ENCODE measurements at places on chromosomes 7 and 10.

GRCh38 chr10:104316321-104317099 is 21.8 kb downstream of the ITPRIP start:
- DNase-seq: no peak

DNA sequence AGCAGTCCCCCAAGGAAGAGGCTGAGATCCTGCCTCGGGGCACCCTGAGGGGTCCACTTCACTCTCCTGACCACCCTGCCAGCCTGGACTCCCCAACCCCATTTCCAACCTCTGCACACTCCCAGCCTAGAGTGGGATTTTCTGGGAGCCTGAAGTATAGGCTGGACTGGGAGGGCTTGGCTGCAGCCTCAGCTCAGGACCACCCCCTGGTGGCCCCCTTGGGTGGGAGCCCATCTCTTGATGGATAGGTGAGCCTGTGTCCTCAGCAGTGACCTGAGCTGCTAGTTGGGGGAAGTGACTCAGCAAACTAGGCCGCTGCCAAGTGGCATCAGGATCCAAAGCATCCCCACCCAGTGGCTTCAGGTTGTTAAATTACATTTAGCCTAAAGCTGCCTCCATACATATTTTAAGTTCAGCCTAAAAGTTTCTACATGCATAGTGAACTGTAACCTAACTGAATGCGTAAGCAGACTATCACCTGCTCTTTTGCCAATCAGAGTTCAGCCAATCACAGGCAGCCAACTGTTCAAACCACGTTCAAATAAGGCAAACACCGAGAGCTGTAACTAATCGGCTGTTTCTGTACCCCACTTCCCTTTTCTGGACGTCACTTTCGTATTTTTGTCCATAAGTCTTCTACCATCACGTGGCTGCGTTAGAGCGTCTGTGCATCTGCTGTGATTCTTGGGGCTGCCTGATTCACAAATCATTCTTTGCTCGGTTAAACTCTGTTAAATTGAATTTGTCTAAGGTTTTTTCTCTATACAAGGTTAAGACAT is 144.0 kb downstream of the PLPP4 start:
- DNase-seq: no peak

GRCh38 chr7:149725426-149725821 is 48.0 kb downstream of the ZNF467 start:
- no peak for DNase-seq

GRCh38 chr7:83365746-83366145 is 203.1 kb upstream of the PCLO start:
- no peak for DNase-seq

DNA sequence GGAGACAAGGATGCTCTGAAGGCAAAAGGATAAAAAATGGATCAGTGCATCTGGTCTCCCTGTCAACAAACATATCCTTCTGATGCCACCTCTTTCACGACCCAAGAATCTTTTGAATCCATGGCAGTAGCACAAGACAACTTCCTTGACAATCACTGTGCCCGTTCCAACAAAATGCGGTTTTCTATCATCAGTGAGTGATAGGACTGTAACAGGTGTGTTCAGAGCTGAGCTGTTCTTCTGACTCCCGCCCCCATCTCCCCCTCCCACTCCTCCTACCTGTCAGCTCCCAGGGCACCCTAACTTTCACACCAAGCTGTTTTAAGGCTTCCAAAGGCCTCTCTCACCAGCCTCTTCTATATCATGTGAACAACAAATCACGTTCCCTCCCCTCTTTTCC is 74.8 kb downstream of the PARD3 start:
- no peak for DNase-seq

DNA sequence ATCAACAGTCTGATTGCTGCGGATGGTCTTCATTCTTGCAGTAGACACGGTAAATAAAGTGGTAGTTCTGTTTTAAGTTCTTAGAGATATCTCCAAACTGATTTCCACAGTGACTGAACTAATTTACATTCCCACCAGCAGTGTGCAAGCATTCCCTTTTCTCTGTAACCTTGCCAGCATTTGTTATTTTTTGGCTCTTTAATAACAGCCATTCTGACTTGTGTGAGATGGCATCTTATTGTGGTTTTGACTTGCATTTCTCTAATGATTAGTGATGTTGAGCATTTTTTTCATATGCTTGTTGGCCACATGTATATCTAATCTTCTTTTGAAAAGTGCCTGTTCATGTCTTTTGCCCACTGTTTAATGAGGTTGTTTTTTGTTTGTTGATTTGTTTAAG is 30.2 kb upstream of the CXCL12 start:
- no peak for DNase-seq

- DNase-seq: peak; percentile 53
Measured at GRCh38 chr7:150740053-150740452, 2.8 kb downstream of the GIMAP5 start.

GRCh38 chr7:21368317-21368716 is 59.6 kb upstream of the SP4 start:
- no peak for DNase-seq

DNA sequence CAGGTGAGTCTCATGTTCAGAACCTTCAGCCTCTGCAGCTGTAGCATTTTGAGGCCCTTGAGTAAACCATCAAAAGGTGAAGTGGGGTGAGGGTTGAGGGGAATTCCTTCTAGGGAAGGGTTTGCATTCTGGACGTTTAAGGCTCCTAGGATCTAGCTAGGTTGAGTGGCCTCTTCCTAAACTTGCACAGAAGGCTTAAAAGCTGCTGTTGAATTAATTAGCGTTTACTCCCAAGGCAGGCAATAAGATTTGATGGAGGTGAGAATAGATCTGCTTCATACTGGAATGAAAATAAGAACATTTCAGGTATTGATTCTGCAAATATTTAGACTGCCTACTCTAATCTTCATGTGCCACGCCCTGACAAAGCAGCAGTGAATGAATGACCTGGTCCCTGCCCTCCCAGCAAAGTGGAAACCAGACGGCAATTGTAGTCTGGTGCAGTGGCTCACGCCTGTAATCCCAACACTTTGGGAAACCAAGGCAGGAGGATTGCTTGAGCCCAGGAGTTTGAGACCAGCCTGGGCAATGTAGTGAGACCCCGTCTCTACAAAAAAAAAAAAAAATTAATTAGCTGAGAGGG is 11.4 kb upstream of the KPNA7 start:
- no peak for DNase-seq

- no peak for DNase-seq
Measured at GRCh38 chr7:73823257-73823656, 7.5 kb upstream of the CLDN4 start.

DNA sequence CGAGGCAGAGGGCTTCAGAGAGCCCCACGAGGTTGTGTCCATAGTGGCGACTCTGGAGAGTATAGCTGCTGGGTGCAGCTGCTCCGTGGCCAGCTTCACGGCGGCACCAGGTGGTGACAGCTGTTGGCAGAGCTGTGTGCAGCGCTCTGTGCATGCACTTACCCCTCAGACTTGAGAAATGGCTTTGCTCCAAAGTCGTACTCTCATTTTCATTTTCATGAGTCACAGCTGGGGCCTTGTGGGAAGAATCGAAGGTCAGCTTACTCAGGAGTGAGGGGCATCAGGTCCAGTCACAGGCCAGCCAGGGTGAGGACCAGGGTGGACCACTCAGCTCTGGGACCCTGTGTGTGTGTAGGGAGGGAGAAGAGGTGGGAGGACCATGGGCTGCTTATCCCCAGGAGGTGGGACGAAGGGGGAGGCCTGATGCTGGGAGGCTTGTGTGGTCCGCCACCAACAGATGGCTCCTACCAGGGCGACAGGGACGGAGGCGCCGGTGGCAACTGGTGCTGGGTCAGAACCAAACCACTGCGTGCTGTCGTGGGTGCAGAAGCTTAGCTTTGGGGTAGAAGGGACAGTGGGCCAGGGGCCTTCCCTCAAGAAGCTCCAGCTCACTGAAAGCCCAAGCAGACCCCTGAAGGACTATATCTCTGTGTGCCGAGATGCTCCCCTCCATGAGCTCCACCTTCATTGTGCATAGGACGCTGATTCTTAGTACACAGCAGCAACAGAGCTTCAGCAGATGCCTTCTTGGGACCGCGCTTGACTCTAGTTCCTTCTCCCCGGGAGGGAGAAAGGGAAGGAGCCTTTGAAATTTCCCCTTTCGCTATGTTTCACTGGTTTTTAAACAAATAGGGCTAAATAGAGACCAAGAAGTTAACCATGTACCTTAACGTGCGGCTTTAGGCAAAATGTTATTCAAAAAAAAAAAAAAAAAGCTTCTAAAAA is 225.0 kb downstream of the CELF2 start:
- peak; percentile 64 for DNase-seq

- no peak for DNase-seq
Measured at GRCh38 chr7:6453734-6454133, 6.0 kb upstream of the DAGLB start.

DNA sequence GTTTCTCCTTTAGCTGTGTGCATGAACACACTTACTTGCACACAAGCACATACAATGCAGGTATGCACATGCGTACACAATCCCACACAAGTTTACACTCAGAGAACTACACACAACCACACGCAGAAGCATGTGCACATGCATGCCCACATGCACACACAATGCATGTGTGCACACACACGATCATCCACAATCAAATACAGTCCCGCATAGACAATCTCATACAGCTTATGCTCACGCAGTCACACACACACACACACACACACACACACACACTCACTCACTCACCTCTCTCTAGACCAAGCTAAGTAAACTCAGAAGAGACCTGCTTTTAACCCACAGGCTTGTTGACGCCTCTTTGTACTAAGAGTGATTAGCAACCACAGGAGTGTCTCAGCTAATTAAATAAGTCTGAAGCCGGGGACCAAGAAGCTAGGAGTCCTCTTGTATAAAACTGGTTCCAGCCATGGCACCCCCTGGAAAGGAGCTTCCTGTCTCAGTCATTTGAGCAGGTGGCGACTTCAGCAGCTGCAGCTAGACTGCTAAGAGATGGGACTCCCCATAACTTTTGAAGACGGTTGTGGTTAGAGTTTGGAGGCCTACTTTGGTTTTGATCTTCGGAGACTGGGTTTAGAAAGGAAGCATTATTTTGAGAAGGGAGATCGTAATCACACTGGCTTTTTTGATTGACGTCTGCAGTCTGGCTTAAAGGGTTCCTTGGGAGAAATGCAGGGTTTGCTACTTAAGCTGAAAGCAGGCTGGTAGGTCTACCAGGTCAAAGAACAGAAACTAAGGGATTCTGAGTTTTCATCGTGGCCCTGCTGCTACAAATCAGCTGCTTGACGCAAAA is 82.3 kb upstream of the ADRB1 start:
- DNase-seq: peak; percentile 68

DNA sequence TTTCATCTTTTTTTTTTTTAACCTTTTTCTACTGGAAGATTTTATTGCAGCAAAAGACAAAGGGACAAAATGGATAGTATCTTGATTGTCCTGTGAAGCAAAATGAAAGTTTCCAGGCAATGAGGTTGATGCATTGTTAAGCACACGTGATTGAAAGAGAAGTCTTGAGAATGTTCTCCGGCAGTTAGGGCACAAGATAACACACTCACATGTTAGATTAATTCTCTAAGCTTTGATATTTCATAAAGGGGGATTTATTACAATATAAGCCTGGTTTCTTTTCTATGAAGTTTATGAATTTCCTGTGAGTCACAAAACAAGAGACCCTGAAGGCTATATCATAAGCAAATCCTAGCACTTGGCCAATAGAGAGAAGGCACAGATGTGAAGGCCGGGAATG is 93.4 kb upstream of the ARMC3 start:
- DNase-seq: no peak

Data from activated T-cell treated with anti-CD3 and anti-CD28 coated beads, Interleukin-2, amount 50 U/mL, for 48 hours (primary cell).